ENCODE measurements at places on chromosomes 5 and 9.

GRCh38 chr5:171612749-171613148 is 172.9 kb upstream of the SMIM23 start:
- DNase-seq = no peak

GRCh38 chr5:95380103-95380628 is 11.0 kb upstream of the FAM81B start:
- DNase-seq = no peak

DNA sequence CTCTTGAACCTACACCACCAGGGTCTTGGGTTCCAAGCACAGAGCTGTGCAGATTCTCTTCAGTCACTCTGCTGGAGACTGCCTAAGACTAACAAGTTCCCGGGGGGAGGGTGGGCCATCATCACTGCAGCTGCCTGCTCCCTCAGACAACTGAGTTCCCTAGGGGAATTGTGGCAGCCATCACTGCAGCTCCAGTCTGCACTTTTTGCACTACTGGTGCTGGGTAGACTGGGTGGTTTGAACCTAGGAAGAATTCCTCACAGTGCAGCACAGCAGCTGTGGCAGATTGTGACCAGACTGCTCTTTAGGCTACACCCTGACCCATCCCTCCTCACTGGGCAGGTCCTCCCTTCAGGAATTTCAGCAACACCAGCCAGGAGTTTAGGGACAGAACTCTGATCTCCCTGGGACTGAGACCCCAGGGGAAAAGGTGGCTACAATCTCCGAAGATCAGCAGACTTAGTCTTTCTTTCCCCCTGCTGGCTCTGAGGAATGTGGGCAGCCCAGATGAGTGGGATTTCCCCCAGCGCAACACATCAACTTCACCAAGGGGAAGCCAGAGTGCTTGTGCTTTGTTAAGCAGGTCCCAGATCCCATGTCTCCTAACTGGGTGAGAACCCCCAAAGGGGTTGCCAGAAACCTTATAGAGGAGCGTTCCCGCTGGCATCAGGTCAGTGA is 30.9 kb upstream of the RGMB start:
- no peak for DNase-seq

- no peak for DNase-seq
These were observed 85.1 kb downstream of the FGF1 start for GRCh38 chr5:142600611-142601358.

- no peak for DNase-seq
These were observed 260.2 kb upstream of the ANKRD55 start for GRCh38 chr5:56493308-56493707.

- no peak for DNase-seq
These were observed 1015.8 kb downstream of the CDH18 start for GRCh38 chr5:18972177-18972576.

- DNase-seq = peak; percentile 84
These were observed 49.5 kb downstream of the SEMA4D start for GRCh38 chr9:89448381-89448780.

- DNase-seq = no peak
These were observed 33.9 kb downstream of the UNC13B start for GRCh38 chr9:35195683-35196082.

GRCh38 chr9:35683323-35683722 is 6.4 kb downstream of the TPM2 start:
- DNase-seq = no peak

- DNase-seq = no peak
These were observed 271.5 kb downstream of the ARRDC3 start for GRCh38 chr5:91111473-91112238.

GRCh38 chr9:136352682-136353081 is 10.9 kb downstream of the DNLZ start:
- no peak for DNase-seq

DNA sequence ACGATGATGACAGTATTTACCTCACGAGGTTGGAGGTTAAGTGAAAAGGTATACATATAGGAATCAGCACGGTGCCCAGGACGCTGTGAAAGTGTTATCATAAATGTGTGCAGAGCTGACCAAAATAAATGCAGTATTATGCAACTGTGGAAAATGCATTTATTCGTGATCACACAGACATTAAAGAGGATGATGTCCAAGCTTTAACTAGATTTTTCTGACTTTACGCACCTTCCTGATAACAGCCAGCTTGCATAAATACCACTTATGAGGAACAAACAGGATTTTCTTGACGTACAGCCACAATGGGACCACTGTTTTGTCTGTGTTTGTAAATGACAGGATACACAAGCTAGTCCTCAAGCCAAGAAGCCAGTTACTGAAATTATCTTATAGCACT is 71.4 kb upstream of the ATP10B start:
- no peak for DNase-seq

DNA sequence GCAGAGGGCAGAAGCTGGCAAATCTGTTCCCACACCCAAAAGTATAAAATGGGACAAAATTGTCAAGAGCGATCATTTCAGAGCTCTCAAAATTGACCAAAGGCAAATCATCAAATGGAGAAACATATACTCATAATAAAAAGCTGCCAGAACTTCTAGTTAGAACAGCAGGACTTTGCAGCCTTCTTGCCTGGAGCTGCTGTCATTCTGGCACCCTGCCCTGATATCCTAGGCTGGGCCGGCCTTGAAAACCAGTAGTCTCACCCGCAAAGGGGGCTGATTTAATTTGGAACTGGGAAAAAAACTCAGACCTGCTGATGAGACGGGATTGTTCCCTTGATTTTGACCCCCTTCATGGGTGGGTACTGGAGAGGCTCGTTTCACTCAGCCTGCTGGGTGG is 18.5 kb downstream of the OR2V1 start:
- DNase-seq = no peak

DNA sequence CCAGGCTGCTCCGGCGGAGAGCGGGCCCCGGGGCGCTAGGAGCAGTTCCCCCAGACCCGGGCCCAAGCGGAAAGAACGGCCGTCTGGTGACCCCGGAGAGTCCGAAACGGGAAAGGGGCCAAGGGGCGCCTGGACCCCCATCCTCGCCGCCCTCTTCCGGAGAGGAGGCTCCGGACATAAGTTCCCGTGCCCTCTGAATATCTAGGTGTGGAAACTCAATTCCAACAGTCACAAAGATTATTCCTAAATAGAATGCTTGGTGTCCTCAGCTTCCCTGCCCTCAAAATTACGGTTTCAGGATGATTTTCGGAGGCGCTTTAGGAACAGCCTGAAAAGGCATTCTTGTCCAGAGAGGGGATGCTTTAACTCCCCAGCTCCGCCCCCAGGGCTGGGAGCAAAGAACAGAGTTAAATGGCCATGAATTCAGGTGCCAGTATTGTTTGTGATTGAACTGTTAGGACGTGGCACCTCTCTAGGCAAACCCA is 681 bp upstream of the LHFPL2 start:
- DNase-seq = no peak

DNA sequence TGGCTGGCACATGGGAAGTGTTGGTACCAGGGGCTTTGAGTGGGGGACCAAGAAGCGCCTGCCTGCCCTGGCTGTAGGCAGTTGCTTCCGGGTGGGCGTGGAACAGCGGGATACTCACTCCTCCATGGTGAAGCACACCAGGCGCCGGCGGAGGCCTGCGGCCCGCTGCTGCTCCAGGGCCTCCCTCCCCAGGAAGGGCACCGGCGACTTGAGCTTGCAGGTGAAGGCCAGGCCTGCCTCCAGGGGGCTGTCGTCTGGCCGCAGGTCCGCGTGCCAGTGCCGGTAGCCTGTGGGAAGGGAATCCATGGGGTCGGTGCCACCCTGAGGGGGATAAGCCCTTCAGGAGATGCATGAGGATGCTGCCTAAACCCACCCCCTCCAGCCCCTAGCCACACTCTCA is 34.3 kb downstream of the DBH start:
- DNase-seq = no peak

DNA sequence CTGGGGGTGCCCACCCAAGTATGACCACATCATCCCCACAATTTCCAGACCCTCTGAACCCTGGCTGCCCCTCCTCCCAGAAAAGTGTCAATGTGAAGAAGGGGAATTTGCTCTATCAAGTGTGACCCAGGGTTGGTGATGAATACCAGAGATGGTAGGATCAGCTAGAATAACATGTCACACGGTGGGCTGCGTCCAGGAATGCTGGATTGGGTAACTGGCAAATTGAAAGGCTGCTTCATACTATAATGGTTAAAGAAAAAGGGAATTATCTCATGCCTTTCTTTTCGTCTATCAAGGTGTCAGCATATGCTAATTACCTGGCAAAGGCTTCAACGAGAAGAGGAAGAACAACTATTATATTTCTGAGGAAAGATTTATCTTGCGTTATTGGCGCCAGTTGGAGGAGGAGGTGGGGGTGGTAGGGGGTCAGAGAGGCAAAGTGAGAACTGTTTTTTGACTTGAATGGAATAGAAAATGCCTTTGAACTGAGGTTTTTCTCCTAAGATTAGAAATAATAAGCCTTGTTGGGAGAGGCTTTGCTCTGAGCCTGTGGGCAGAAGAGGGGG is 27.8 kb upstream of the ARAP3 start:
- DNase-seq = no peak

DNA sequence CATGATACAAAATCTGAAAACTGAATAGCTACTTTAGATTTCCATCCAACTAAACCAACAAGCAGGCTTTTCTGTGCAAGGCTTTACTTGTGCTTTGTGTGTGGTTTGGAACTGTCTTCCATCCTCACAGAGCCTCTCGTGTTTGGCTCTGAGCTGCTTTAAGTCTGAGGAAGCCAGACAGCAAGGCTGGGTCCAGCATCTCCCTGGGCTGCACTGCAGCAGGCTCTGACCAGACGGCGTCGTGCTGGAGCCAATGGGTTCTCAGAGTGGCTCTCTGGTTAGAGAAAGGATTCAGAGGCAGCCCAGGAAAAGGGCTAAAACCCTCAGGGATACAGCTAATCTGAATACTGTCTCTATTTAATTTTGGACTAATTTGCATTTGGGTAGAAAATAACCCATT is 207.9 kb upstream of the EFNA5 start:
- DNase-seq = no peak

DNA sequence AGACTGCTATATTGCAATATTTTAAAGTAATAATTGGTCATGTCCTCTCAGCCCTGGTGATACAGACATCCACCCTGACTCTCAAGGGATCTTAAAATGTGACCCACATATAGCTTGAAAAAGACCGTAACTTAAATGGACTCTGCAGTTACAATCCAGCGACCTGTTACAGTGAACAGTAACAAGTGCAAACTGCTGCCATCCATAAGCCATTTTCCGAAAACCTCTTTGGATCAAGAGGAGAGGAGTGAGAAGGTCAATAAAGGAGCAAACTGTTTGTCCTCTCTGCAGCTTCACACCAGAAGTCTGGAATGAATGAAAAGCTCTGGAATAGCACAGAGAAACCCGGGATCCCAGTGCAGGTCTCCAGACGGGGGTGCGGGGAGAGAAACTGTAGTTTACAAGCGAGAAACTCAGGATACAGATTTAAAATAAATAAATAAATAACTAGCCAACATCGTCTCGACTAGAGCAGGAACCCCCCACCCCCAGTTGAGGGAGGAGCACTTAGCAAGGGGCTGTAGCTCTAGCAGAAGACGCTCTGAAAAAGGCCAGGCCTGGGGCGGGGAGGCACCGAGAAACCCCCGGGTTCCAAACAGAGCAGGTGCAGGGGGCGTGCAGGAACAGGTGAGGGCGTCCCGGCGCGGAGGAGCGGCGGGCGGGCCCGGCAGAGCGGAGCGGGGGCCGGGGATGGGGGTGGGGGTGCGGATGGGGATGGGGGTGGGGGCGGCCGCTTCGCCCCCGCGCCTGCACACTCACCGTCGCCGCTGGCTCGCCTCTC is 572 bp downstream of the ZDHHC21 start:
- DNase-seq = no peak

DNA sequence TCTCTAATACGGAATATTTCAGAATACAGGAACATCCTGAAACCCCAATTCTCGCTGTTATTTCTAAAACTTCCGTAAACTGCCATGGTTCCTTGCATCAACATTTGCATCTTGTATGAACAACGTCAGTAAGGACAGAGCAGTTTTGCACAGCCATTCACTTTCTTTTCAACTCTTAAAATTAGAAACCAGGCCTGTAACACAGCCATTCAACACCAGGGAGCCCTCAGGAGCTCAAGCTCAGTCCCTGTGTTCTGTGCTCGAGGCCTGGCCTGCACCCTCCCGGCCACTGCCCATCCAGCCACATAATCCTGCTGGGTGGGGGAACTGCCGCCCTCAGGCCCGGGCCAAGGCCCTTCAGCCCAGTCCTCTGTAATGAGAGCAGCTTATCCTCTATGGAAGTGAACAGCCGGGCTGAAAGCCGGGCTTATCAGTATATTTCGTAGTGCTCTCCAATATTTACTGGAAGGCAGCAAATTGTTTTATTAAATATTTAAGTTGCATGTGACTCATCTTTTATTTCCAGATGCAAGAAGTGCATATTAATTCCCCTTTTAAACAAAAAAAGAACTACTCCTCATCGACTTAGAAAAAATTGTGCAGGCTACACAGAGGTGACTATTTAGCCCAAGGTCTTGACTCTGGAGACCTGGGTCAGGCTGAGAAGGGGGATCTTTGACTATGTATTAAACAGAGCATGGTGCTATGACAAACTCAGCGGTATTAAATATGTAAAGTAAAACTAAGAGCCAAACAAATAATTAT is 33.2 kb upstream of the SLC6A3 start:
- no peak for DNase-seq

- DNase-seq = no peak
These were observed 69.8 kb downstream of the KDM4C start for GRCh38 chr9:6827439-6828145.

DNA sequence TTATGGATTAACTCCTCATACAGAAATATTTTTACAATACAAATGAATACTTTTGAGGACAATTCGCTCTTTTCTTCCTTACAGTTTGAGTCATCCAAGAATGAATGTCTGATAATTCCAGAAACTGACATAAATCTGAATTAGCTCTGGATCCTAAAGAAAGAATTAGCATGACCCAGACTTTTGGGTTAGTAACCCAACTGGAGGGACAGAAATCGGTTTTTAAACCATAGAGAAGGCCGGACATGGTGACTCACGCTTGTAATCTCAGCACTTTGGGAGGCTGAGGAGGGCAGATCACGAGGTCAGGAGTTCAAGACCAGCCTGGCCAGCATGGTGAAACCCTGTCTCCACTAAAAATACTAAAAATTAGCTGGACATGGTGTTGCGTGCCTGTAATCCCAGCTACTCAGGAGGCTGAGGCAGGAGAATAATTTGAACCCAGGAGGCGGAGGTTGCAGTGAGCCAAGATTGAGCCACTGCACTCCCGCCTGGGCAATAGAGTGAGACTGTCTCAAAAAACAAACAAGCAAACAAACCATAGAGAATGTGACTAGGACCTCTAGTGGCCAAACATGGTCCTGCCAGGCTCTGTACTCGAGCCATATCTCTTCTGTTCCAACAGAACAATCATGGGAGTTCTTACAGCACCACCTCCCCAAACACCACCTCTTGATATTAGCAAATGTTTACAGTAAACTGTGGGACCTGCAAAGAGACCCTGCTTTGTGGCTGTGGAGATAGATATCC is 44.8 kb downstream of the LURAP1L start:
- no peak for DNase-seq

- no peak for DNase-seq
These were observed 48.7 kb downstream of the COL5A1 start for GRCh38 chr9:134690301-134690751.

DNA sequence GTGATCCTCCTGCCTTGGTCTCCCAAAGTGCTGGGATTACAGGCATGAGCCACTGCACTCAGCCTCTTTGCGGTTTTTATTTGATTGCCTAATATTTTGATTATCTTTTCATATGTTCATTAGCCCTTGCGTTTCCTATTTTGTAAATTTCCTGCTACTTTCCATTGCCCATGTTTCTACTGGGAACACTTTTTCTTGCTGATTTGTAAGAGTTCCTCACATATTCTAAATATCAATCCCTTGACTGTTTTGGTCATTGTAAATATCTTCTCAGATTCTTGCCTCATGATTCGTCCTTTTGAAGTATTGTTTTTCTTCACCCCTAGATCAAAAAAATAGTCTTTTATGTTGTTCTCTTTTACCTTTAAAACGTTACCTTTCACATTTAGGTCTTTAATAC is 37.9 kb upstream of the TTC1 start:
- no peak for DNase-seq
